ENCODE measurements at places on chromosomes 2 and 18. TPM values are rescaled to one million over a fixed set of nuclear protein-coding genes. Genes with fewer than 3 reads are reported as not detected.
A peak's percentile ranks its signal among the peaks of the same experiment; 100 is the strongest.

- no peak for DNase-seq
Observed at GRCh38 chr2:181977661-181978350, 7.8 kb upstream of the PPP1R1C start.

DNA sequence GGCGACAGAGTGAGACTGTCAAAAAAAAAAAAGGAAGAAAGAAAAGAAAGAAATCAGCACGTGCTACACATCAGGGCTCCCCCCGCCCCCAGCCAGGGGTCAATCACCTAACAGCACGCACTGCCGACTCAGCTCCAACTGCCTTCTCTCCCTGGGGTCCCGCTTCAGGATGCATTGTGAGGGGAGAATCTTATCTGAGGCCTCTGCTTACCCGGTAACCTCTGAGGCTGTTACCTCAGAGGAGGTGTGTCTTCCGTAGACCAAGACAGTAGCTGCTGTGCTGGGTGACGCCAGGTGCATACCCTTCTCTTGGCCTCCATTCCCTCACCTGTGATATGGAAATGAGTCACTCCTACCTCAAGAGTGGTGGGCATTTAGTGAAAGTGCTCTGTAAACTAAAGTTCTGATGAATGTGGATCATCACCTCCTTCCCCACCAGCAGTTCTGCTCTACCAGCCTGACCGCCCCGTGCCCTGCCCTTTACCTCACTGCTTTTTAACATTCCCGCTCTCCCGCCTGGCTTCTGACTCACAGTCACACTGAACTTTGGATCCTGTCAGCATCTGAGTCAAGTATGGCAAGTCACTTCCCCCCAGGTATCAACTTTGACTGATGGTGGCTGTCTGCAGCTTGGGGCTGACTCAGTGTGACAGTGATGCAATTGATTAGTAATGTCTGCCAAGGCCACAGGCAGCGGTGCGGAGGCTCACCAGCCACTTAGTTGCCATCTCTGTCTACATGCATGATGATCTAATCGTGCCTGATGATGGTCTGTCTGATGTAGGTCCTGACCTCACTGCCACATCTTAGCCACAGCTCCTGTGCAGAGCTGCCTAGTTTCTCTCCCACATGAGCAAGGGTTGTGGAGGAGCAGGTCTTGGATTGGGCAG is 20.1 kb downstream of the ARID5A start:
- DNase-seq = no peak

DNA sequence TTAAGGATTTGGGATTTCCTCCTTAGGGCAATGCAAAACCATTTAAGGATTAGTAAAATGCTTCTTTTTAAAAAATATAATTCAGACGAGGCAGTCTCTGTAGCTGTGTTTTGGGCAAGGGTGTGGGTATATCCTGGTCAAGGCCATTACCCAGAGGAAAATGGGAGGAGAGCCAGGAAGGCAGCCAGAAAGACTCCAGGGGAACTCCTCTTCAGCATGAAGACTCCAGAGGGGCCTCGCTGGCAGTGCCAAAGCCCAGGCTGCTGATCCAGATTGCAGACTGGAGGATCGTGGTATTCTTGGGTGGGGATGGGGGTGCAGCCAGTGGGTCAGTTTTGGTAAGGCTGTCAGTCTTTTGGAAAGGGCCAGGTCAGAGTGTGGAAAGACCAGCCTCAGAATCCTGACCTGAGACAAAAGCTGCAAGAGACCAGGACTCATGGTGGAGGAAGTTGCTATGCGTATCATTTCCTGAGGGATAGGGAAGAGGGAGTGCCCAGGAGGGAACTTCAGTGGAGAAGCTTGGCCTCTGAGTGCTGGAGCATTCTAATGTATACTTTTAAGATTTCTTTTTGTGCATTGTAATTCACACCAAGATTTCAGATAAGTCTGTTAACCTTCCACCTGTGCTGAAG is 20.9 kb upstream of the RAB11FIP5 start:
- no peak for DNase-seq

DNA sequence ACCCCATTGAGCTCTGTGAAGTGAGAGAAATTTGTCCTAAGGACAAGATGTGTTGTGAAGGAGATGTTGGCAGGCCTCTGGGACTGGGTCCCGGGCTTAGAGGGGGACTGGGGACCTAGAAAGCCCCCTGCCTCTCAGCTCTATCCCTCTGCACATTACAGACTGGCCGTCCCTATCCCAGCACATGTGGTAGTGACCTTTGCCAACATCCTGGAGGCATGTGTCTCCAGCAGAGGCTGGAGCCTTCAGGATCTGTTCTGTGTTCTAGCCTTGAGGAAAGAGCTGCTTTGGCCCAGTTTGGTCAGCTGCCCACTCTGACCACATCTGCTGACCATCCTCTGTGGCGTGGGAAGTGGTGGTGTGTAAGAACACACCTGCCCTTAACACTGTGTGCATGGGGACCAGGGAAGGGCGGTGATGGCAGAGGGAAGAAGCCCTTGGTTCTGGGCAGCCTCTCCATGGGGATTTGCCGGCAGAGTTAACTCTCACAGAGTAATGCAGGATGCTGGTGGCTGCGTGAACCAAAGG is 33.4 kb downstream of the NCK2 start:
- no peak for DNase-seq

GRCh38 chr18:51082571-51083267 is 52.7 kb downstream of the SMAD4 start:
- no peak for DNase-seq

DNA sequence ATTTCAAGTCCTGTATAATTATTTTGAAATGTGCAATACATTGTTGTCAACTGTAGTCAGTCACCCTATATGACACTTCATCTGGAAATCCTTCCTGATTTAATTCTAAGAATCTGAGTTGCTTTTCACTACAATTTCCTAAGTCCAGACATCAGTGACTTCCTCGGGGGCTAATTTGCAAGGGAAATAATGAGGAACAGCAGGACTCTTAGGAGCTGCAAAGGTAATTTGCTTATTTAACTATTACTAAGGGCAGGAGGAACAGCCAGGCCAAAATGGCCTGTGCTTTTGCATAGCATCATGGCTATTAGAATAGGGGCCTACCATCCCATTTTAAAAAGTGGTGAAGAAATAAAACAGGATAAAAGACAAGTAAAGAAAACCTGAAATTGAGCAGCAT is 178.8 kb downstream of the MC4R start:
- DNase-seq = no peak

DNA sequence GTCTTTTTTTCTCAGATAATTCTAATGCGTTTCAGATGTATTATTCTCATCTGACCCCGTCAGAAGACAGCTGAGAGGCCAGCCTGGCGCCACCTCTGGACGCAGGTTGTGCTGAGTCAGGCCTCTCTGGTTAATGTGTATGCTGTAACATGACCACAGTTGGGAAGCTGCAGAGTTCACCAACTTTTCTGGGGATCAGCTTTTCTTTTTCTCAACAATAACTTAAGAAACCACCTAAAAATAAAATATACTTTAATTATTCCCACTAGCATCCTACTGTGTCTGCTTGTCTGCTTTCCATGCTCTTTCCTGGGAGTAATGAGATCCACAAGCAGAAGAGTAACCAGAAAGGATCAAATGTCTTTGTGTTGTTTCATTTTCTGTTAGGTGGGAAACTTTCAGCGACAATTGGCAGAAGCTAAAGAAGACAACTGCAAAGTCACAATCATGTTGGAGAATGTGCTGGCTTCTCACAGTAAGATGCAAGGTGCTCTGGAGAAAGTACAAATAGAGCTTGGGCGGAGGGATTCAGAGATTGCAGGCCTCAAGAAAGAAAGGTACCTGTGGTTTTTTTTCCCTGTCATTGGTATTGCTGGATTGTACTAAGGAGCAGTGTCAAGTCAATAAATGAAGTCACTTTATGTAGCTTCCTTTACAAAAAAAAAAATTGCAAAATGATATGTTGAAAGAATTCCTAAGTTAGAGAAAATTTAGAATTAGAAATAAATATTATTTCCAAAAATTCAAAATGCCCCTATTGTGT is 79.8 kb downstream of the CCDC150 start:
- DNase-seq = no peak

DNA sequence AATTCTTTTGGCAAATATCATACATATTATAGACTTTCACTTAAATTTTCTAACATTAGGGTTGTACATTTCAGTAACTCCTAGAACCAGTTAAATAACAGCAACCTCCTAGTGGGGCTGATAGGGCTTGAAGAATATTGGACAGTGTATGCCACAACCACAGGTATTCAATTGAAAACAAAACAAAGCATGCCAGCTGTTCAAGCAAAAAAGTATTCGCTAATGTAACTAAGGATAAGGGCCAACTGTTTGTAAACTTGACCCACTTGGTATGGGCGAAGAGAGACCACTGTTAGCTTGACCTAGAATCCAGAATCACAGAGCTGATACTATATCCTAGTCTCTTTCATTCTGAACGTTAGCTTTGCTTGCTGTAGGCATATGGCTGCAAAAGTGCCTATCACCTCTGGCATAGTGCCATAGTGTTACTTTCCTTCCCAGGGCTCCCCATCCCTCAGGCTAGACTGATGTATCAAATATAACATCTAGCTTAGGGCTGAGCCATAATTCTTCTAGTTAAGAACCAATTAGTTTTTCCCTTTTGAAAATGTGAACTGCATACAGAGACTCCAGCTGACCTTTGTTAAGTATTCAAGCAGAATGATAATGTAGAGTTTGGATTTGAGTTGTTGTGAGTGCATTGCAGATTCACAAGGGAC is 458.8 kb upstream of the NRXN1 start:
- DNase-seq = no peak

GRCh38 chr2:212477571-212477970 is 61.0 kb downstream of the ERBB4 start:
- peak; percentile 76 for DNase-seq

DNA sequence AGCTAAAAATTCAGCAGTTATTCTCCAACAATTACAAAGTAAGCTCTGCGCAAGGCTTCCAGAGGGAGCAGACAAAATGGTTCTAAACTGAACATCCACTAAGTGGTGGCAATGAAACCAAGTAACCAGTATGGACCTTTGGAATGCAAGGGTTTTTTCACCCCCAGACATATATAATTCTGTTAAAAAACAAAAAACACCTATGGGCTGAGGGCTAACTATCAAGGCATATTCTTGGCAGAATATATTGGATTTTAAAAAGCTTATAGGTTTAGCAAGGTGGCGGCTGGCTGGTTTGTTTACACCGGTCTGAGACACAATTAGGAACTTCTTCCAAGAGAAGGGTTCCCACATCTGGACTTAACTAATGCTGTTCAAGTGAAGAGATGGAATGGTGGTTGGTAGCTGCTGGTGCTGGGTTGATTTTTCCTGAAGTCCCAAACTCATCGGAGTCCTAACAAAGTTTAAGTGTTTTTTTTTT is 2.8 kb downstream of the ZFP36L2 start:
- peak; percentile 41 for DNase-seq

GRCh38 chr2:129752686-129753085 is 226.8 kb upstream of the RAB6C start:
- no peak for DNase-seq

GRCh38 chr18:8391068-8391467 is 218.2 kb upstream of the RAB12 start:
- DNase-seq = no peak

GRCh38 chr2:151729837-151730236 is 4.4 kb downstream of the NEB start:
- DNase-seq = no peak

GRCh38 chr2:150478200-150478974 is 9.1 kb downstream of the RND3 start:
- DNase-seq = no peak

- no peak for DNase-seq
Observed at GRCh38 chr2:135317375-135317774, 213.6 kb downstream of the ZRANB3 start.

COL5A2 gene
- 163 TPM for total RNA-seq

SYT4 gene
- total RNA-seq = 36.4 TPM

CFAP221 gene
- total RNA-seq = 15.3 TPM

ZEB2 gene
- 173 TPM for total RNA-seq

RNF125 gene
- total RNA-seq = 4.1 TPM

CRIM1 gene
- total RNA-seq = 63.5 TPM

All from spinal cord (tissue), 10 donors.